ENCODE measurements at places on chromosomes 12 and 14.

DNA sequence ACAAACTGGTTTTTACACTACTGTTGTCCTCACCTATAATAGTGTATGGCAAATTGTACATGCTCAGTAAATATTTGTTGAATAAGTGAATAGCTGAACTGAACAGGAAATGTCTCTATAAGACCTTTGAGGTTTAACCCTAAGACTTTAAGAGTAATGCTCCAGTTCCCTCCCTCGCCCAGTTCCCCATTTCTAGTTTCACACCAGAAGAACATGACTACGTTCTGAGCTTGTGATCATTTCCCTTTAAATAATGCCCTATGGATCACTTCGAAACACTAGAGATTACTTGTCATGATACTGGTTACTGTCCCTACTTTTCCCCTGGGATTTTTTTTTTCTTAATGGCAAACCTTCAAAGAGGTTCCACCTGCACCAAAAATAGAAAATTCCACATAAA lies 69.3 kb downstream of the PRKD1 start:
- H3K4me1 ChIP-seq: peaks cover 7% of the 10 kb centered on the region
- no peaks in the 10 kb centered on the region for H3K36me3 ChIP-seq
- no peak overlapping the region for H3K27ac ChIP-seq
- H3K4me3 ChIP-seq: no peak overlapping the region

DNA sequence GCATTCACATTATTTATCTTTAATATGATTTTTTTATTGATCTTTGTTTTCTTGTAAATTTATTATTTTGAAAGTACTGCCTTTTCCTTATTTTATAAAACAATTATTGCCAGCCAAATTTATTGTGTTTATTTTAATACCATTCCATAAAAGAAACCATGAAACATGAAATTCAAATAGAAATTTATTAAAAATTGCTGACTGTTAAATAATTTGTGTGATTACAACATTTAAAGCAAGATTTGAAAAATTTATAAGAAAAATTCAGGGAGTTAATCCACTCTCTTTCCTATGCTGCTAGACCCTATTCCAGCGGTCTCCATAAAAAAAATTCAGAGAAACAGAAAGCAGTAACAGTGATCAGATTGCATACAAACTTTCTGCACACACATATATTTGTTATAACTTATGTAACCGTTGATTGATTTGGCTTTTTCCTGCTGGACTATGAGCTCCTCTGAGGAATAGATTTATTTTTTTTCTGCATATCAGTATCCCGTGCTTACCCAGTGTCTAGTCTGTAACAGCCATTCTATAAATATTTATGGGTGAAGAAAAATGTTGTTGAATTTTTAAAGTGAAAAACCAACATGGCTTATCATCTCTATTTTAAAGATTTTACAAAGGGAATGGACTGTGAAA lies 68.1 kb downstream of the LRRK2 start:
- H3K4me3 ChIP-seq: no peak overlapping the region
- no peak for DNase-seq
- H3K4me1 ChIP-seq: no peaks in the 10 kb centered on the region
- no peaks in the 10 kb centered on the region for H3K27me3 ChIP-seq

- no peak for DNase-seq
- H3K4me3 ChIP-seq: no peak overlapping the region
- H3K36me3 ChIP-seq: no peaks in the 10 kb centered on the region
- no peak overlapping the region for H3K27ac ChIP-seq
Measured at GRCh38 chr12:126558219-126558618, 1493.0 kb downstream of the AACS start.

DNA sequence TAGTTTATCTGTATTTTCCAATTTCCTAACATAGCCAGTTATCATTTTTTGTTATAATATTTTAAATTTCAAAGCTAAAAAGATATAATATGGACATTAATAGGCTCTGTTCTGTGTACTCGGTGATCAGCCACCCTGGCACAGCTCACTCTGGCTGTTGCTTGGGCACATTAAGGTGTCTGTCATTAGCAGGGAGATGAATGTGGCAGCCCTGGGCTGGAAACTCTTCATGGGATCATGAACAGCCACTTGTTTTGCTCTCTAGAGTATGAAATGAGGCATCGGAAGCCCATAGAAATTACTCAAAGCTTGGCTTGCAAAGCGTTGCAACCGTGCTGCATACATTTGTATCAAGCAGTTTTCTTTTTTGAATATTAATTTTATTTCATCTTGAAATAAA lies 233.2 kb downstream of the DACT1 start:
- H3K4me1 ChIP-seq: no peaks in the 10 kb centered on the region
- no peak for DNase-seq
- H3K27ac ChIP-seq: no peak overlapping the region

DNA sequence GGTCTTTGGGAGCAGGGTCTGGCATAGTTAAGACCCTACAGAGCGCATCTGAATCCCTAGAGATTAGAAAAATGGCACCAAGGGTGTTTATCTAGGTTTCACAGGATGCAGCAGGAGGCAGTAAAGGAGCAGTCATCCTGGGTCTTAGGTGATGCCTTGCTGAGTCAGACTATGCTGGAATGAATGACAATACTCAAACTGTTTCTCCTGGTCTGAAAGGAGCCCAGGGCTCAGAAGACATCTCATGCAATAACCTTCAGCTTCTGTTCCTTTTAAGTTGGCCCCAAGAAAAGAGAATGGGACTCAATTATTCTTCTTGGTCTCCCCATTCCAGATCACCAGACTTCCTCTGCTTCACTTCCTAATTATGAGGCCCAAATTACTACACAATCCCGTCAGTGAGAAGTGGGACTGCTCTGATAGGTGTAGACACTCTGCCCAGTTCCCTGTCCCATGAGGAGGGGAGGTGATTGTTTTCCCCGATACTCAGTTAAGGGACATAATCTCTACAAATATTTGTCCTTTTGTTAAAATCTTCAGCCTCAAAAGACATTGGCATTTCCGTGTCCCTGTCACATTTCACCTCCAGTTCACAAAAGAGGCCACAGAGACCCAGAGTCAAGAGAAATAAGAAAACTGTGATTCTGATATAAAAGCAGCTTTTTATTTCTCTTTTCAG lies 14.8 kb upstream of the APOF start:
- H3K27ac ChIP-seq: no peak overlapping the region
- no peaks in the 10 kb centered on the region for H3K36me3 ChIP-seq
- no peak for DNase-seq
- no peak overlapping the region for H3K4me3 ChIP-seq

DNA sequence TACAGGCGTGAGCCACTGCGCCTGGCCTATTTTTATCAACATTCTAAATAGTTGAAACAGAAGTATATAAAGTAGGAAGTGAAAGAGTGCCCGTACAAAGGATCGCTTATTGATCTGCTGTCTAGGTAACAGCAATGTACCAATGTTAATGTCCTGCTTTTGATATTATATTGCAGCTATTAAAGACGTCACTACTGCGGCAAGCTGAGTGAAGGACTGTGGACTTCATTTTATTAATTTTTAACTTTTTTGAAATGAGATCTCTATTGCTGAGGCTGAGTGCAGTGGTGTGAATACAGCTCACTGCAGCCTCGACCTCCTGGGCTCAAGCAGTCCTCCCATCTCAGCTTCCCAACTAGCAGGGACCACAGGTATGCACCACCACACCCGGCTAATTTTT lies 10.8 kb downstream of the PTGR2 start:
- no peaks in the 10 kb centered on the region for H3K36me3 ChIP-seq
- DNase-seq: no peak
- H3K4me1 ChIP-seq: no peaks in the 10 kb centered on the region
- no peaks in the 10 kb centered on the region for H3K27me3 ChIP-seq

DNA sequence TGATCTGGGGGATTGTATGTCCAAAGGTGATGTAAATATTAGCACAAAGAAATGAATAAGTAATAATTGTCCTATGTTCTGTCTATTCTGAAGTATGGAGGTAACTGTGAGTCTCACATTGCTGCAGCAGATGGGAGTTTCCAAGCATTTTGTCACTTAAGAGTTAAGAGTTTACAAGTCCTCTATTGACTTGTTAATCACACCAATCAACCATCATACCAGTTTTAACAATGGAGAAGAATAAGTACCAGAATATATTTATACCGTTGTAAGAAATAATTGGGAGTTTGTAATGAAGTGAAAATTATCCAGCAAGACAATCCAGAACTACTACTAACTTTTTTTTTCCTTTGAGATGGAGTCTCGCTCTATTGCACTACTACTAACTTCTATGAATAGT lies 139.1 kb downstream of the MDGA2 start:
- H3K27me3 ChIP-seq: no peaks in the 10 kb centered on the region
- H3K36me3 ChIP-seq: no peaks in the 10 kb centered on the region
- H3K4me1 ChIP-seq: no peaks in the 10 kb centered on the region
- no peak overlapping the region for H3K4me3 ChIP-seq

- no peaks in the 10 kb centered on the region for H3K36me3 ChIP-seq
- H3K4me3 ChIP-seq: no peak overlapping the region
- no peaks in the 10 kb centered on the region for H3K4me1 ChIP-seq
- H3K27me3 ChIP-seq: no peaks in the 10 kb centered on the region
Measured at GRCh38 chr12:107891967-107892366, 117.5 kb downstream of the ASCL4 start.

- peak overlapping the region; percentile 93 for H3K27ac ChIP-seq
- DNase-seq: no peak
- H3K4me3 ChIP-seq: no peak overlapping the region
Measured at GRCh38 chr14:93046705-93047050, 69.0 kb downstream of the ITPK1 start.

DNA sequence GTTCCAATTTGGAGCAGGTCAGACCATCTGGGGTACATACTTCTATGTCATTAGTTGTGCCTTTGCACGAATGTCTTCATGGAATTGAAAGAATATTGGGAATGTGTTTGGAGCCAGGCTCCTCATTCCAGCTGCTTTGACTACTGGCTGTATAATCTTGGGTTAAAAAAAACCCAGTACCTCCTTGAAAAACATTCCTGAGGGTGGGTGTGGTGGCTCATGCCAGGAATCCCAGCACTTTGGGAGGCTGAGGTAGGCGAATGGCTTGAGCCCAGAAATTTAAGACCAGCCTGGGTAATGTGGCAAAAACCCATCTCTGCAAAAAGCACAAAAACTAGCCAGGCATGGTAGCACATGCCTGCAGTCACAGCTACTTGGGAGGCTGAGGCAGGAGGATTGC lies 125.6 kb downstream of the TTC8 start:
- no peaks in the 10 kb centered on the region for H3K27me3 ChIP-seq
- DNase-seq: no peak
- no peak overlapping the region for H3K27ac ChIP-seq

DNA sequence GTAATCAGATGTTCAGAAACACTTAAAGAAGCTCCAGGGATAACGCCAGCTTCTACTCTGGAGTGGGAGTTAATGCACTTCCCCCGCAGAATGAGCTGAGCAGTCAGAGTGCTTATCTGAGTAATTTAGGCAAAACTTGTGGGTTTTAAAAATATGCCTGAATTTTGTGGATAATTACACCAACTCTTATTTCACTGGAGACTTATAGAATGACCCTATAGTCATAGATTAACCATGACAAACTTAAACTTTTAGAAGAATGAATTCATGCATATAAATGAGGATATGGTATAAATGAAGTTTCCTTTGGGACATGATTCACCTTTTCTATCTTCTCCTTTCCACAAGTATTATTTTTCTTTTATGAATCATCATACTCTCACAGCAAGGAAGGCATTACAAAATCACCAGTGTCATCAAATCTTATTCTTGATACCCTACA lies 241.1 kb upstream of the FBXO33 start:
- no peak overlapping the region for H3K4me3 ChIP-seq
- no peak for DNase-seq
- H3K4me1 ChIP-seq: no peaks in the 10 kb centered on the region
- no peaks in the 10 kb centered on the region for H3K27me3 ChIP-seq
- no peaks in the 10 kb centered on the region for H3K36me3 ChIP-seq
- no peak overlapping the region for H3K27ac ChIP-seq

- H3K27me3 ChIP-seq: no peaks in the 10 kb centered on the region
- H3K27ac ChIP-seq: no peak overlapping the region
- H3K36me3 ChIP-seq: no peaks in the 10 kb centered on the region
- H3K4me3 ChIP-seq: no peak overlapping the region
Measured at GRCh38 chr12:132393245-132393795, 63.9 kb upstream of the GALNT9 start.

DNA sequence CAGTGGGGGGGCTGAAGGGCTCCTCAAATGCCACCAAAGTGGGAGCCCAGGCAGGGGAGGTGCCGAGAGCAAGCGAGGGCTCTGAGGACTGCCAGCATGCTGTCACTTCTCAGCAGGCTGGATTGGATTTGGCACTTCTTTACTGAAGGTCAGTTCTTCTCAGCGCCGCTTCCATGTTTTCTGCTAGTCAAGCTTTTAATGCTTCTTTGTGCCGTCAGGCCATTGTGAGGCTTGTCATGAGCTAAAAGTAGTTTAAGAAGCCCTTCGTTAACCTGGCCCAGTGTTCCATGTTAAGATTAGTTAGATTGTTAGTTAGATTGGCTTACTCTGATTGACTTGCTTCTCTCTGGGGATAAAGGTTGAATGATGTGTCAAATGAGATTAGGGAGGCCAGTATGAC lies 13.4 kb downstream of the GABARAPL1 start:
- H3K4me1 ChIP-seq: no peaks in the 10 kb centered on the region
- DNase-seq: no peak
- H3K27ac ChIP-seq: no peak overlapping the region

GRCh38 chr12:126704609-126705008 lies 1562.4 kb upstream of the TMEM132C start:
- H3K36me3 ChIP-seq: no peaks in the 10 kb centered on the region
- no peak overlapping the region for H3K27ac ChIP-seq
- no peaks in the 10 kb centered on the region for H3K27me3 ChIP-seq

GRCh38 chr12:115519359-115519758 lies 758.1 kb downstream of the MED13L start:
- H3K4me1 ChIP-seq: no peaks in the 10 kb centered on the region
- H3K27me3 ChIP-seq: no peaks in the 10 kb centered on the region

DNA sequence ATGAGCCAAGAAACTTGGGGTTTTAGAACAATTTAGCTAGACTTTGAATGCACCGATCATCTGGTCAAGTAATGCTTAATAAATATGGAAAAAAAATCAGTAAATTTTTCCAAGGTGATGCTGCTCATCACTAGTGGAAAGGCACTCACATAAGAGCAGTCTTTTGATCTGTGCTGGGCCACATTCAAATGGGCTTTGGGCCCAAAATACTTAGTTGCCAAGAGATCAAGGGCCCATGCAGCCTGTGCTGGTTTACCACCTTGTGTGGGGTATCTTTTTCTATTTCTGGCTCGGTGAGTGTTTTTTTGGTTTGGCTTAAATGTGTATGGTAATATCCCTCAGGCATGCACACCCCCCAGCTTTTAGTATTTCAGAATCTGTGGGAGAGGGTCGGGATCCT lies 943.2 kb downstream of the TMTC2 start:
- no peak overlapping the region for H3K4me3 ChIP-seq
- H3K4me1 ChIP-seq: no peaks in the 10 kb centered on the region
- no peak overlapping the region for H3K27ac ChIP-seq
- no peak for DNase-seq

All from thyroid gland (tissue), 4 donors.